ENCODE measurements at places on chromosomes 5 and 9. TPM values are rescaled to one million over a fixed set of nuclear protein-coding genes. Genes with fewer than 3 reads are reported as not detected.

- DNase-seq = no peak
These were observed 47.4 kb upstream of the GLDC start for GRCh38 chr9:6692881-6693361.

- DNase-seq = no peak
These were observed 87.8 kb downstream of the RXRA start for GRCh38 chr9:134413890-134414623.

GRCh38 chr5:1966461-1966860, 83.7 kb upstream of the IRX4 start:
- no peak for DNase-seq

- no peak for DNase-seq
These were observed 259.2 kb downstream of the KCTD16 start for GRCh38 chr5:144429905-144430304.

GRCh38 chr9:97529363-97530076, 28.1 kb downstream of the TMOD1 start:
- no peak for DNase-seq

DNA sequence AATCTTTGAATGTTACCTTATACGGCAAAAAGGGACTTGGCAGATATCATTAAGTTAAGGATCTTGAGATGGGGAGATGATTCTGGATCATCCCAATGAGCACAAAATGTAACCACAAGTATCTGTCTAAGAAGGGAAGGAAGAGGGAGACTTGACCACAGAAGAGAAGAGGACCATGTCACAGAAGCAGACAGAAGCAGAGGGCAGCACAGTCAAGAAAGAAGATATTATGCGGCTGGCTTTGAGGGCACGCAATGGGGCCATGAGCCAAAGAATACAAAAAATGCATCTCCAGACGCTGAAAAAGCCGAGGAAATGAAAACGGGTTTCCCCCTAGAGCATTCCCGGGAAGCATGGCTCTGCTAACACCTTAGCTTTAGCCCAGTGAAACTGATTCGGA, 225.3 kb downstream of the NR2F1-AS1 start:
- no peak for DNase-seq

GRCh38 chr9:130680836-130681768, 12.5 kb upstream of the EXOSC2 start:
- no peak for DNase-seq

- DNase-seq = no peak
These were observed 48.9 kb upstream of the SPIN1 start for GRCh38 chr9:88339317-88339716.

- no peak for DNase-seq
These were observed 64.3 kb downstream of the GRIN3A start for GRCh38 chr9:101674165-101674564.

SPINK4 gene
- polyA plus RNA-seq = not detected

TNIP1 gene
- polyA plus RNA-seq = 68.8 TPM

SPINK5 gene
- polyA plus RNA-seq = 0.61 TPM
